ENCODE measurements at places on chromosomes 2 and 18. TPM values are rescaled to one million over a fixed set of nuclear protein-coding genes. Genes with fewer than 3 reads are reported as not detected.

- H3K27ac ChIP-seq, result no peak overlapping the region
- no peak for DNase-seq
- no peaks in the 10 kb centered on the region for H3K27me3 ChIP-seq
- H3K36me3 ChIP-seq, result no peaks in the 10 kb centered on the region
These were observed 125.9 kb downstream of the BCL2L11 start for GRCh38 chr2:111246620-111247061.

GRCh38 chr2:232543928-232544631, 4.6 kb downstream of the CHRNG start:
- H3K27me3 ChIP-seq, result peaks cover 7% of the 10 kb centered on the region
- no peak overlapping the region for H3K4me3 ChIP-seq
- H3K27ac ChIP-seq, result no peak overlapping the region
- H3K36me3 ChIP-seq, result no peaks in the 10 kb centered on the region
- DNase-seq, result no peak
- no peaks in the 10 kb centered on the region for H3K4me1 ChIP-seq

- H3K36me3 ChIP-seq, result no peaks in the 10 kb centered on the region
- H3K4me3 ChIP-seq, result no peak overlapping the region
- no peaks in the 10 kb centered on the region for H3K27me3 ChIP-seq
- H3K4me1 ChIP-seq, result peaks cover 39% of the 10 kb centered on the region
- no peak overlapping the region for H3K27ac ChIP-seq
These were observed 22.2 kb downstream of the BIN1 start for GRCh38 chr2:127084611-127085316.

DNA sequence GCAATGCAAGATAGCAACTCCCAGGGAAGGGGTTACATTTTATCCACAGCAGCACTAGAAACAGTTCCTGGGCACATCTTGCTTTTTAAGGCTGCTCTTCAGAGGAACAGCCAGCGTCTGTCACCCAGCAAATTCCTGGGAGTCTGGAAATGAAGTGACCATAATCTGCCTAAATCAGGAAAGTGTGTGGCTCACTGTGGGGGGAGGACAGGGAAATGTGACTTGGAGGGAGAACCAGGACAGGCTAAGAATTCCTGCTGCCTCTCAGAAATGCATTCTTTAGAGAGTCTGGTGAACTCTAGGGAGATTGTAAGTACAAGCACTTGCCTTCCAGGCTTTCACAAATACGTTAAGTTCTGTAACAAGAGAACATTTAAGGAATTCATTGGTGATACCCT, 364.3 kb upstream of the SPHKAP start:
- no peaks in the 10 kb centered on the region for H3K27me3 ChIP-seq
- no peak overlapping the region for H3K4me3 ChIP-seq
- H3K27ac ChIP-seq, result no peak overlapping the region
- no peaks in the 10 kb centered on the region for H3K36me3 ChIP-seq
- no peak for DNase-seq
- H3K4me1 ChIP-seq, result no peaks in the 10 kb centered on the region

- no peaks in the 10 kb centered on the region for H3K27me3 ChIP-seq
- no peaks in the 10 kb centered on the region for H3K4me1 ChIP-seq
- H3K36me3 ChIP-seq, result no peaks in the 10 kb centered on the region
These were observed 88.3 kb downstream of the ETAA1 start for GRCh38 chr2:67485431-67485830.

DNA sequence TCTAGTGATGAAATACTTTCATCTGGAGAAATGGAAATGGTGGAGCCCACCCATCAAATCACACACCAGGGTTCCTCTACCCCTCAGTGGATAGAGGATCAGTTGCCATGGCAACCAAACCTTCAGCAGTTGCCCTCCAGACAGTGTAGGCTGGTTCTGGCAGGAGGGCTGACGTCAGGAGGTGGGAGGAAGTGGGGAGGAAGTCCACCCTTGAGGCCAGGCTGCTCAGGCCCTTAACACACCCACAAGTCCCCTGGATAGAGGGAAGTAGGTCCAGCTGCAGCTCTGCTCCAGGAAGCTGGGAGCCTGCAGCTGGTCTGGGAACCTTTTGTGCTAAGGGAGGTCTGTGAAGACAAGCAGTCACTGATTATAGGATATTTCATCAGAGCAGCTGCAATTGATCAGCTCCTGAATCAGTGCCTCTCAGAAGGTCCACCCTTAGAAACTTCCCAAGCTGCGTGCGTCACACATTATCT, 186.6 kb downstream of the MTX2 start:
- no peak overlapping the region for H3K4me3 ChIP-seq
- peak; percentile 67 for DNase-seq
- no peaks in the 10 kb centered on the region for H3K27me3 ChIP-seq
- H3K27ac ChIP-seq, result no peak overlapping the region

DNA sequence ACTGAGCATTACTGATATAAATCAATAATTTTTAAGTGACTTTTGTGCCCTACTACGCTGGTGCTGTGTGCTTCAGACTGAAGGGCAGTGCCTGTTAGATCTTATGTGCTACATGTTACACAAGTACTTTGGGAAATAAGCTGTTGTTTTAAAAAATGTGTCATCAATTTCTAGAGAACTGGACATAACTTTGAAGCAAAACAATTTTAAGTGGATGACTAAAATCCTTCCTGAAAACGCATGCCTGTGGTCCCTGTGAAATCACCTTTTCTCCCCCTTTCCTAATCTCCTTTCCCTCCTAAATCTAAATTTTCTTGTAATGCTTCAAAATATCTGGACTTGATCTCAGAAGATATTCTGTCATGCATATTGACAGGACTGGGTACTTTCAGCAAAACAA, 7.1 kb upstream of the IL1RL1 start:
- H3K4me1 ChIP-seq, result no peaks in the 10 kb centered on the region
- DNase-seq, result no peak
- H3K27me3 ChIP-seq, result peaks cover 30% of the 10 kb centered on the region
- no peak overlapping the region for H3K4me3 ChIP-seq
- no peaks in the 10 kb centered on the region for H3K36me3 ChIP-seq
- H3K27ac ChIP-seq, result no peak overlapping the region

DNA sequence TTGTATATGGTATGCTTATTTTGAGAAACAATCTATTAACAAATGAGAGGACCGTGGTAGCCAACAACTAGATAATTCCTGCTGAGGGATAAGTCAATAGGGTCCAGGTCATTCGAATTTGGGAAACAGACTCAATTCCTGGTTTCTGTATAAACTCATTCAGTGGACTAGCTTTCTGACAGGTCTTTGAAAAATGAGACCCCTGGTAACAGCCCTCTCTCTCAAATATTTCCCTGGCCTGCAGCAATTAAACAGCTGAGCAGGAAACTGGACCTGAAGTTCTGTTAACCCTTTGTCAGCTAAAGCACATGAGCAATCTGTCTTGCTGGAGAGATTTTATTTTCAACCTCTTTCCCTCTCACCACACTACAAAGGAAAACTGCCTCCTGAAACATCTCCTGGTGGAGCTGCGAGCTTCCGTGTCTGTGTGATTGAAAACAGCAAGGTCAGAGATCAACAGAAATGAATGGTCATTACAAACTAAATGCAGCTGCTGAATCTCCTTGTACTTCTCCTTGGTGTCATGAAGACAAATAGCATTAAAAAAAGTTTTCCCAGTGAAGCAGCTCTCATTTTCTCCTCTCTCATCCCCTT, 70.3 kb upstream of the CCDC85A start:
- H3K36me3 ChIP-seq, result no peaks in the 10 kb centered on the region
- no peaks in the 10 kb centered on the region for H3K27me3 ChIP-seq
- no peak overlapping the region for H3K27ac ChIP-seq

DNA sequence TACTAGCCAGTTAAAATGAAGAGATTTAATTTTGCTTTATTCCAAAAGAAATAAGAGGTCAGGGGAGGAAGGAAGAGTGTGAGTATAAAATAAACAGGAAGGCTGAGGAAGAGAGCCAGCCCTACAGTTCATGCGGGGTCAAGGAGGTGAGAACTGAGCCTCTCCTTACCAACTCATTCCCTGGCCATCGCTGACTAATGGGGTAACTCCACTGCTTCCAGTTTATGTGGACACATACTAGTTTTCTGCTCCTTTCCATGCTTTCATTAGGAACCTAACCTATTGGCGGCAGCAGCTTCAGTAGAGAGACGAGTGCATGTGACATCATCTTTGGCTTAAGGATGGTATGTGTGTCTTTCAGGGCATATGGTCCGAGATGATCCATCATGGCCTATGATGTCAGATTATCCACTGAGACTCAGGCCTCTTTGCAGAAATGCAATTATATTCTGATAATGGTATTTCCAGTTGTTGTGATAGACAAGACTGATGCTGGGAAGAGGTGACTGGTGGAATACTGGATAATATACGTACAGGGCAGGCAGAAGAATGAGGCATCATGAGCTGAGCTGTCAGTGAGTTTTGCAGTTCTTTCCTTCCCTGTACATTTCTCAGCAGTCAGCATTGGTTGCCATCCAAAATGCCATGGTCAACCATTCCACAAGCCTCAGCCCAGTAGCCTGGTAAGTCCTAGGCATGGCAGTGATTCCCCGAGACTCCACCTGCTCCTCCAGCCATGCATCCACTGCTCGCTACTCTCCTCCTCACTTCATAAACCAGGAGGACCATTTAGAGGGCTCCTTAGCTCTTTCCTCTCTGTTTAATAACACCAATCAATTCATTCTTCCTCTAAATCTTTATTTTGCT, 184.6 kb upstream of the OSR1 start:
- H3K27ac ChIP-seq, result no peak overlapping the region
- no peaks in the 10 kb centered on the region for H3K36me3 ChIP-seq
- no peak overlapping the region for H3K4me3 ChIP-seq
- H3K27me3 ChIP-seq, result no peaks in the 10 kb centered on the region
- no peak for DNase-seq

DNA sequence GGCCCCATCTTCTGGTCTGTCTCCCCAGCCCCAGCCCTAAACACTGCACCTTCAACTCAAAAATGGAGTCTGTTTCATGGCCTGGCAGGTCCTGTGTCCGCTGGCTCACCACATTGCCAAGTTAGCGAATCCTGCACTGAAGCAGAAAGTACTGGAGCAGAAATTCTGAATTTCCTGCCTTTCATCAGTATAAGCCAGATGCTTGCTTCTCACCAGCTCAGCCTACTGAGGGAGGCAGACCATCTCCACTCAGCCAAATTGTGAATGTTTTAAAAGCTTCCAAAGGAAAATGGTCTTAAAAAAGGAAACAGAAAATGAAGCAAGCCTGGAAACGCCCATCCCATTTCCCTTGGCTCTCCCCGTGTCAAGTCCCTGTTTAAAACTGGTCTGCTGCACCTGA, 157.8 kb downstream of the C1D start:
- no peak for DNase-seq
- no peak overlapping the region for H3K27ac ChIP-seq
- H3K27me3 ChIP-seq, result peaks cover 8% of the 10 kb centered on the region
- H3K4me3 ChIP-seq, result no peak overlapping the region

- no peak for DNase-seq
- H3K4me1 ChIP-seq, result no peaks in the 10 kb centered on the region
- H3K4me3 ChIP-seq, result no peak overlapping the region
- no peak overlapping the region for H3K27ac ChIP-seq
These were observed 93.9 kb downstream of the CTIF start for GRCh38 chr18:48632676-48633257.

DNA sequence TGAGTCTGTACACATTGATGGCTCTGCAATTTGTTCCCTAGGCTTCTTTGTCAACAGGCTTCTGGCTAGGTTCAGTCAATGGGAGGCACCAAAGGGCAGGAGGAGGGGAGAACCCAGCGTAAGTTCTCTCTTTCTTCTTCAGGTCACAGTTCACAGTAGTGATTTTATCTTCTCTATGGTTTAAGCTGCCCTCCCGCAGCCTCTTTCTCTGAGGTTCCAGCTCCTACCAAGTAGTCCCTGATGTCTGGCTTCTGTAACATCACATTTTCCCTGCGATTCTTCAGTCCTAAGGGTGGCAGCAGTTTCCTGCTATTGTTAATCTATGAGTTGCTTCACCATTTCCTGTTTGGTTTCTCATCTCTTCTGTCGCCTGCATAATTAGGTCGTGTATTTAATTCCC, 107.4 kb downstream of the CPO start:
- no peaks in the 10 kb centered on the region for H3K36me3 ChIP-seq
- no peak for DNase-seq
- peak overlapping the region; percentile 64 for H3K27ac ChIP-seq
- peaks cover 8% of the 10 kb centered on the region for H3K4me1 ChIP-seq
- no peaks in the 10 kb centered on the region for H3K27me3 ChIP-seq

DNA sequence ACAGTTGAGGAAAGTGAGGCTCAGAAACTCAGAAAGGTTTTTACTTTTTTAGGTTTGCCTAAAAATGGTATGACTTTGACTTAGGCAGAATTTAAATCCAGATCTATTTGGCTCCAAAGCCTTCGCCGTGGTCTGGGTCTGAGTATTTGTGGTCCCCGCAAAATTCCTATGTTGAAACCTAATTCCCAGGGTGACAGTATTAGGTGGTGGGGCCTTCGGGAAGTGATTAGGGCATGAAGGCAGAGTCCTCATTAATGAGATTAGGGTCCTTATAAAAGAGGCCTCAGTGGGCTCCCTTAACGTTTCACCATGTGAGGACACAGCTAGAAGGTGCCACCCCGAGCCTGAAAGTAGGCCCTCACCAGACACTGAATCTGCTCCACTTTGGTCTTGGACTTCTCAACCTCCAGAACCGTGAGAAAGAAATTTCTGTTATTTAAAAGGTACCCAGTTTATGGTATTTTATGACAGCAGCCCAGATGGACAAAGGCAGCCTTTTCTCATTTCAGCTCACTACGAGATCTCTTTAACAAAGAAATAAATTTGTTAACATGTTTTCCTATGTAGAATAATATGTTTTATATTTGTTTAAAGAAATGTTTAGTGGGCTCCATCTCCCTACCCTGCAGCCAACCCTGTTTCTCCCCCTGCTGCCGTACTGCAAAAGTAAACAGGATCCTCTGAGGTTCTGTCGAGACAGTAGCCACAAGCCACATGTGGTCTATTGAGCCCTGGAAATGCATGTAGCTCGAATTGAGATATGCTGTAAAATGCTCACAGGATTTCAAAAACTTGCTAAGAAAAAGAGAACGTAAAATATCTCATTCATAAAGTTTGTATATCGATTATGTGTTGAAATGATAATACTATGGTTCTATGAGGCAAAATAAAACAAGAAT, 80.6 kb downstream of the MOGAT1 start:
- no peak for DNase-seq
- no peaks in the 10 kb centered on the region for H3K27me3 ChIP-seq

GRCh38 chr2:64770781-64771334, 117.1 kb upstream of the SERTAD2 start:
- peak; percentile 31 for DNase-seq
- H3K4me3 ChIP-seq, result no peak overlapping the region
- H3K4me1 ChIP-seq, result peaks cover 29% of the 10 kb centered on the region
- no peak overlapping the region for H3K27ac ChIP-seq
- no peaks in the 10 kb centered on the region for H3K27me3 ChIP-seq
- H3K36me3 ChIP-seq, result no peaks in the 10 kb centered on the region

Gene TMEM247
- not detected for total RNA-seq

Gene ORC4
- total RNA-seq, result 41.9 TPM

Gene GAD1
- not detected for total RNA-seq

Gene IKZF2
- 5.8 TPM for total RNA-seq

Gene GPR75
- total RNA-seq, result 2.1 TPM

Gene C2orf78
- total RNA-seq, result not detected

Gene PLCD4
- 1.3 TPM for total RNA-seq

Gene MEP1B
- total RNA-seq, result not detected

Gene CD207
- total RNA-seq, result not detected

Gene ABHD1
- total RNA-seq, result 3.0 TPM
